ENCODE measurements at places on chromosomes 12 and 14.

DNA sequence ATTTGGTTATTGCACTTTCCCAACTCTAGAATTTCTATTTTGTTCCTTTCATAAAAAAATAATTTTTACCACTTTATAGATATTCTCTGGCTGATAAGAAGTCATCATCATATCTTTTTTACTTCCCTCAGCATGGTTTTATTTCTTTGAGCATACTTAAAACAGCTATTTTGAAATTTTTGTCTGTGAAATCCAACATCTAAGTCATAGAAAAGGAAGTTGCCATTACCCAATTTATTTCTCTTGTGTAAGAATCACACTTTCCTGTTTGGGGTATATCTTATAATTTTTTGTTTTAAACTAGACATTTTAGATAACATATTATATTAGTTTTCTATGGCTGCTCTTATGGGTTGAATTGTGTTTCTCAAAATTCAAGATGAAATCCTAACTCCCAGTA, 400.2 kb upstream of the OR4E1 start:
- DNase-seq: no peak

GRCh38 chr14:33657476-33657875, 293.4 kb downstream of the EGLN3 start:
- DNase-seq: no peak

GRCh38 chr14:68976160-68977067, 2.7 kb downstream of the ACTN1 start:
- peak; percentile 76 for DNase-seq

DNA sequence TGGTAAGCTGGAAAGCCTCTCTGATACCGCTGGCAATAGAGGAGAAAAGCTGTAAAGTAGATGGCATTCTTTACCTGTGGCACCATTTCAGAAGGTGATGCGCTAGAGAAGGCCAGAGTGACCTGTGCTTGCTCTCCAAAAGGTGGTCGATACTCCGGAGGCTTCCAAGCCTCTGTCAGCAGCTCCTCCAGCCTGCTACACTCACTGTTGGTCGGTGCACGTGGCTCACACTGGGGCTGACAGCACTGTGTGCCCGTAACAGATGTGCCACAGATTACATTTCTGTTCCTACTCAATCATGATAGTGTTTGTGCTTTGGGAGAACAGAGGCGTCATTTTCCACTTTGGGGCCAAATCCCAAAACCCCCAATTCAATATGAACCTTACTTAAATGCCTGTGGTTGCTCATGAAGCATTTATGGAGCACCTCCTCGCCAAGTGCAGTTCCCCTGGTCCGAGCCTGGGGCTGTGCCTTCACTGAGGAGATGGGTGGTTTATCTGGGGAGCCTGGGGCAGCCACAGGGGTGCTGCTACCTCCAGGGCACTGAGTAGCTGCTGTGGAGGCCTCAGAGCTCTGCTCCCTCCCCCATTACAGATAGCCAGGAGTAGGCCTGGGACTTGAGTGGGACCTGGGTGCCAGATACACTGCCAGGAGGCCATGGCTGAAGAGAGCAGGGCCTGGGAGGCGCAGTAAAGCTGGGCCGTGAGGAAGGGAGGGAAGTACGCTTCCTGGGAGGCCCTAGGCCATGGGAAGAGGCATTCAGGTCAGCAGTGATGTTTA, 26.8 kb downstream of the CCNK start:
- no peak for DNase-seq

DNA sequence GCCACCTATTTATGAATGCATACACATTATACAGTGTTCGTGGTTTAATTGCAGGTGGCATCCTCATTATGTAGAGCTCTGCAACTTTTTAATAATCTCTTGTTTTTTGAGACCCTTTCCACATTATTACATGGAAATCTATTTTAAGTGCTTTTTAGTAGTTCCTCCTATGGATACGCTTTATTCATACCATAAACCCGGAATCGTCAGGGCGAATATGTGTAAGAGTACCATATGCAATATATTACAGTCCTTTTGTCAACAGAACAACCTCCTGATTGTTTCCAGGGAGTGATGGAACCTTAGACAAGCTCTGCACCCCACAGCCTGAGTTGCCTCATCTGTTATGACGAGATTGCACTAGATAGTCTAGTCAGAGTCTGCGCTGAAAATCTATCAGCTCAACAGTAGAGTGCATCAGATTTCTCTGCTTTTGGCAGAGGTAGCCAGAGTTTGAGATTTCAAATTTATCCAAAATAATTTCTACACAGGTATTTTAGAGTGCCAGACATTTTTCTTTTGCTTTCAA, 33.6 kb downstream of the EID3 start:
- DNase-seq: no peak

- DNase-seq: no peak
Measured at GRCh38 chr14:102924632-102925588, 2.4 kb downstream of the AMN start.

GRCh38 chr12:32362892-32363291, 36.5 kb upstream of the FGD4 start:
- DNase-seq: no peak

GRCh38 chr14:94312481-94313246, 10.5 kb downstream of the SERPINA6 start:
- DNase-seq: no peak

DNA sequence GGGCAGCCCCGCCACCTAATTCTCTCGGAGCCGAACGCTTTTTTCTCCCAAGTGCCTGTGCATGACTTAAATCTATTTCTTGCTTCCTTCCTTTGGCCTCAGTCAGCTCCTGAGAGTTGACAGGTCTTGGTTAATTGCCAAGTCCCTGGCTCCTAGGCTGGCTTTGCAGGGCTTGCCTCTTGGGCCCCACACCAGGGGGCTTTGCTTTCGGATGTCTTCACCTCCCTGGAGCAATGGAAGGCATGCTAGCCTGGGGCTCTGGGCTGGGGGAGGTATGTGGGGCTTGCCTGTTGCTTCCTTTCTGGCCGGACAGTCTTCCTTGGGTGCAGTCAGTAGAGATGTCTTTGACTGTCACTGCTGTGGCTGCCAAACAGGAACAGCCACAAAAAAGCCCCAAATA, 2.2 kb upstream of the KRT80 start:
- DNase-seq: no peak

DNA sequence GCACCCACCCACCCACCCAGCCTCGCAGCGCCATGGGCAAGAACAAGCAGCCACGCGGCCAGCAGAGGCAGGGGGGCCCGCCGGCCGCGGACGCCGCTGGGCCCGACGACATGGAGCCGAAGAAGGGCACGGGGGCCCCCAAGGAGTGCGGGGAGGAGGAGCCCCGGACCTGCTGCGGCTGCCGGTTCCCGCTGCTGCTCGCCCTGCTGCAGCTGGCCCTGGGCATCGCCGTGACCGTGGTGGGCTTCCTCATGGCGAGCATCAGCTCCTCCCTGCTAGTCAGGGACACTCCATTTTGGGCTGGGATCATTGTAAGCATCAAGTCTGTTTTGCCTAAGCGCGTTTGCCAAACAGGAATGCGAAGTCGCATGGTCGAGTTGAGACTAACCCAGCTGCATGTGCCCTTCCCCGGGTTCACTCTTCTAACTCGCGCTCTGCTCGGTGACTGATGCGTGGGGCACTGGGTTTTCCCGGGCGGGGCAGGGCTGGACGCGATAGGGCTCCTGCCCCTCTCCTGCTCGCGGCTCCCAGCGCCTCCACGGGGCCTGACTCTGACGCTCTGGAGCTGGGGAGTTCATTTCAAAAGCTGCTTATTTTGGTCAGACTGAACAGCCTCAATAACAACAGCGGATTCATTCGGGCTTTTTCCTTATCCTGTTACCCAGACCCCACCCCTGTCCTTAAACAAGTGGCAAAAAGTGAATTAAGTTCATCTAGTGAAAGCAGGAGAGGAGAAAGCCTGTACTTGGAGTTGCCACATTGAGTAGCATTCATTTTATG, 458 bp downstream of the SSPN start:
- DNase-seq: peak; percentile 70

DNA sequence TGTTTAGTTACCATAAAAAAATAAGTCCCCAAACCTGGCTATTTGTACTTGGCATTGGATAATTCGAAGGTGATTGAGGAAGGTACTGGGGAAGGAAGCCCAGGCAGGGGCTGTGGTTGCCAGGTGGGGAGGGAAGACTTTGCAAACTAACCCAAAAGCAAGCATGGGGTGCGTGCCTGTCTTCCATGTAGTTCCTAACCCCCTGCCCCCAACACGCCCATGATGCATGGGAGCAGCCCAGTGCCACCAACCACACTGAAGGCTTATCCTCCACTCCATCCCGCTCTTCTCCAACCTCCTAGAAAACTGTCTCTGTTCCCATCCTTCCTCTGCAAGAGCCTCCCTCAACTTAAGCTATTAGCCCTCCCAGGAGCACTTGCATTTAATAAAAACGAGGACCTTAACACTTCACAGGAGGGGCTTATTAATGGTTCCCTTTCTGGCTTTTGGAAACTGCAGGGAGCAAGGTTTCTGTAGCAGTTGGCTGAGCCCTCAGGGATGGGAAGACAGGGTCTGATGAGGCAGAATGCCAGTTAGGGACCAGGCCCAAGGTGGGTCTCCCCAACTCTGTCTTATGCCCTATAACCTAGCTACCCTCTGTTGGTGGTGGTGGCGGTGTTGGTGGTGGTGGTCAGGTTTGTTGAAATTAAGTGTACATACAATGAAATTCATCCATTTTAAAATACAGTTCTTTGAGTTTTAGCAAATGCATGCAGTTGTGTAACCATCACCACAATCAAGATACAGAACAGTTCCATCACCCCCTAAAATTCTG, 96.0 kb downstream of the ZFP36L1 start:
- no peak for DNase-seq

DNA sequence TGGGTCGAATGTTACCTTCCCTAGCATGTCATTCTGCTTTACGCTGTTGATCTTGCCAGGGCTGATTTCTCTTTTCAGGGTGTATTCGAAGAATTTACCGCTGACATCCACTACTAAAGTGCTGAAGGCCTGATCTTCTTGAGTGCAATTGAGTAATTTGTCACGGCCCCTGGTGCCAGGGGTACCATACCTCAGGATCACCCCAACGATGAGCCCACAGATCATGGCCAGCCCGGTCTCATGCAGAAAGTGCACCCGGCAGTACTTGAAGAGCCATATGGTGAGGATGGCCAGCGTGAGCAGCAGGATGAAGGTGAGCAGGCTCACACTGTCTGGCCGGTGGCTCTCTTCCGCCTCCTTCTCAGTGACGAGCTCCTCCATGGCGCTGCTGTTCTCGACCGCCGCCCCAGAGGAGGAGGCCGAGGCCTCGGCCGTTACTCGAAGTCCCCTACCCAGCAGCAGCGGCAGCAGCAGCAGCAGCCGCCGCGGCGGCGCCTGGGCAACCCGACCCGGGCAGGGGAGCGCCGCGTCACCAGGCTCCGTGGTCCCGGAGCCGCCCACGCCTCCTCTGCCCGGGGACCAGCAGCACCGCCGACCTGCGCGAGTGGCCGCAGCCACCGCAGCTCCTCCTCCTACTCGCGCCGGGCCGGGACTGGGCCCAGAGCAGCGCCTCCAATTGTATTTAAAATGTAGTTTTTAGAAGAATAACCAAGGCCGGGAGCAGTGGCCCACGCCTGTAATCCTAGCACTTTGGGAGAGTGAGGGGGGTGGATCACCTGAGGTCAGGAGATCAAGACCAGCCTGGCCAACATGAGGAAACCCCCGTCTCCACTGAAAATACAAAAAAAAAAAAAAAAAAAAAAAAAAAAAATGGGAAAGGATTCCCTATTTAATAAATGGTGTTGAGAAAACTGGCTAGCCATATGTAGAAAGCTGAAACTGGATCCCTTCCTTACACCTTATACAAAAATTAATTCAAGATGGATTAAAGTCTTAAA, 58.5 kb upstream of the TMPO start:
- peak; percentile 70 for DNase-seq

DNA sequence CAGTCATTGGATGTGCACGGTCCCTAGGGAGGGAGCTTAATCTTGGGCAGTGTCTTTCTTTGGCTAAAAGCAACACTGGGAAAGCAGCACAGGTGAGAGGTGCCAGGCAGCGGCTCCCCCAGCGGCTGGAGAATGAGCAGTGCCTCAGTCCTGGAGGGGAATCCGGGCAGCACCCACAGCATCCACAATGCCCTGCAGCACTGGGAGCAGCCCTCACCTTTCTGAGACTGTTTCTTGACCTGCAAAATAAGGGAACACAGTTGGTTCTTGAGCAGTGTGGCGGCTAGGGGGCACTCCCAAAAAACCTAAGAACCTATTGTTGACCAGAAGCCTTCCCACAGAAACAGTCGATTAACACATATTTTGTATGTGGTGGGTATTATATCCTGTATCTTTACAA, 75.8 kb downstream of the SINHCAF start:
- no peak for DNase-seq

GRCh38 chr12:27396216-27396815, 50.2 kb upstream of the SMCO2 start:
- no peak for DNase-seq

- no peak for DNase-seq
Measured at GRCh38 chr12:90940872-90941499, 14.0 kb downstream of the CCER1 start.

DNA sequence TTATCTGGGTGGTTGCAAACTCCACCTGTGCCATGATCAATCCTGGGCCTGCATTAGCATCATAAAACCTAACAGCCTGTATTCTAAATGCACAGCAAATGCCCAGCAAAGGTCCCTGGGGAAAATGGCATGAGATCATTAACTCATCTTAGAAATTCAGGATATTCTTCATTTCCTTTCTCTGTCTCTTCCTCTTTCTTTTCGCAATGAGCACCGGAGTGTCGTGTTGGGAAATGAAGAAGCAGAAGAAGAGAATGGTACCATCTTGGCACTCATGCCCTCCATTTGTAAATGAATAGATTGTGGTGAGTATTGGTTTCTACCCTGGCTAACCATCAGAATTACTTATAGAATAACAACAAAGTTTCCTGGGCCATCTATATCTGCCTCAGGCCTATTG, 193.6 kb downstream of the GALC start:
- DNase-seq: no peak

All from left ventricle myocardium superior (tissue), 1 donor.